ENCODE measurements at places on chromosomes 6 and 20.

GRCh38 chr6:4021854-4022695 is 56.9 kb downstream of the FAM217A start:
- DNase-seq: no peak

GRCh38 chr6:119283979-119284545 is 65.5 kb downstream of the MAN1A1 start:
- no peak for DNase-seq

GRCh38 chr6:33420491-33421343 is 852 bp downstream of the SYNGAP1 start:
- DNase-seq: no peak

DNA sequence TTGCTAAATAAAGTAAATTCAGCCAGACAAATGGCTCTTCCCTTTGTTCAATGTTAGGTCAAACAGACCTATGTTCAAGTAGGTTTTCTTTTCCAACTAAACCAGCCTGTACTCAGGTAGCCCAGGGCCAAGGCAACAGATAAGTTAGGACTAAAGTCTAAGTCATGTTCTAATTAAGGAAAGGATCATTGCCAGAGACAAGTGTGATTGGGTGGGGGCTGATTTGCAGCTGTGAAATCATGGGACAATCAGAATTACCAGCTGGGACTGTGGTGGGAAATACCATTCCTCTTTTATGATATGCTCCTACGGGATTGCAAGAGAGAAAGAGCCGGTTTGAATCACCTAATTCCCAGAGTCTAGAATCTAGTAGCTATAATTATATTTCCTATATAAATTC is 4.2 kb upstream of the FBXO30 start:
- DNase-seq: no peak

- DNase-seq: no peak
Measured at GRCh38 chr20:24106150-24106800, 117.7 kb upstream of the GGTLC1 start.

DNA sequence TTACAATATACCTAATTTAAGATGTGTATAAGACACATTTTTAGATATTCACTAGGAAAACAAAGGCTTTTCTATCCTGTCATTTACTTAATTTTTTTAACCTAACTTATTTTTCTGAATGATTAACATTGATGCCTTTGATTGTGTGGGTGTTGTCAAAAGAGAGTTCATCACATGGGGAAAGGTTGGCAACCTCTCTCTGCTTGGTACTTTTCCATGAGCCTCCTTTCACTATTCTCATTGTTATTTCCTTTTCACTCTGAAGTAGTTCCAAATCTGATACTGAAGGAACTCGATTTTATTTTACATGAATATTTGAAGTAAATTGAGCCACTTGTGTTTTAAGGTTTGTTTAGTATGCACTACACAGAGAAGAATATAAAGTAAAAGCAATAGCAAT is 35.9 kb downstream of the TPD52L1 start:
- no peak for DNase-seq

DNA sequence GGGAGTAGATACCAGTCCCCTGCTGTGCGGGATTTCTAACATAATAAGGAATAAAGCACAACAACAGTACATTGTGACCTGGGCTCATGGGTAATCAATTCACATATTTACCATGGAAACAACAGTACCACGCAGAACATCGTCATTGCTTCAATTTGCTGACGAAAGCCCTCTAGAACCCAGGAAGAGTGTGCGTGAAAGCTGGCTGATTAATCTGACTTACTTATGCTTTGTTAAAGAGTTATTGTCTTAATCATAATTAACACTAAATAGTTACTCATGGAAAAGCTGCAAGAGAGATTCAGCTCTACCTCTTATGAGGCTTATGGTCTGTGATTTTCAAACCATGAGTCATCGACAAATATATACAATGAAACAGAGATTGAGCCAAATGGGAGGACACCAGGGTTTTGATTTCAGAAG is 644.3 kb upstream of the AGPAT4 start:
- DNase-seq: no peak

DNA sequence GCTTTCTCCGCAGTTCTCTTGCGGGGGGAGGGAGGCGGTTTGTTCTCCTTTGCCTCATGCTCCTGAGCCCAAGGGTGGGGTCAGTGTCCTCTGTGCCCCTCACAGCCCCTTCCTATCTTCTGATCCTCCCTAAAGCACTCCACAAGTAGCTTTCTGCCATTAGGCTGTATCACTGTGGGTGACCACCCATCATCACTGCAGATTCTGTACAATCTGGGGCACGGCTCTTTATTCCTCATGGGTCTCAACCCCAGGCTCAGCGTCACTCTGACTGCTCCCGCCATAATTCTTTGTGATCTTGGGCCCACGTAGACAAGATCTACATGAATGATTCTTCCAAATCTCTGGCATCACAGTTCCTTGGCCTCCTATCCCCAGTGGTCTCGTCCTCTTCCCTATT is 10.5 kb downstream of the NCR2 start:
- no peak for DNase-seq

GRCh38 chr6:132814716-132815570 is 574 bp downstream of the RPS12 start:
- no peak for DNase-seq

DNA sequence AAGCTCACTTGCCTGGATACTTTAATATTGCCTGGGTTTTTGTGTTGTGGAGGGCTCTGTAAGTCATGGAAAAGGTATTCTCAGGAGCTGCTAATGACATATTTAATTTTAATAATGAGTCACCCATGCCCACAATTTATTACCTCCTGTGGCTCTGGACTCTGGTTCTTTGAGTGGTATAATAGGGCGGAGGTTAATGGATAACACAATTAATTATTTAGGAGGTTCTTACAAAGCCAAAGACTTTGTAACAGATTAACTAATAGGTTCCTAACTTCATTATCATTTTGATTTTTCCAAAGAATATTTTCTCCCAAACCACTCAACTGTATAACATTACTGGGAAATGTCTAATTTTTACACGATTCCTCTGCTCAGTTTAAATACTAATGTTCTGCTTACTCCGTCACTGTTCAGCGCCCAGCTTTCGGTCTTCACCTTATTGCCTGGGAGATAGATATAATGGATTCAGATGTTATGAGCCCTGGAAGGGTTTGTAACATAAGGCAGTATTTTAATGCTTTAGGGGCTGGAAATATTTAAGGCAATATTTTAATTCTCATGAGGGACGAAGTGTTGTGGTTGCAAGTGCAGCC is 29.4 kb downstream of the PHACTR3 start:
- DNase-seq: no peak

GRCh38 chr20:7829776-7830175 is 110.5 kb downstream of the HAO1 start:
- no peak for DNase-seq

GRCh38 chr6:134162932-134163331 is 110.5 kb upstream of the SLC2A12 start:
- no peak for DNase-seq

- DNase-seq: no peak
Measured at GRCh38 chr6:21331235-21331634, 262.3 kb upstream of the SOX4 start.

DNA sequence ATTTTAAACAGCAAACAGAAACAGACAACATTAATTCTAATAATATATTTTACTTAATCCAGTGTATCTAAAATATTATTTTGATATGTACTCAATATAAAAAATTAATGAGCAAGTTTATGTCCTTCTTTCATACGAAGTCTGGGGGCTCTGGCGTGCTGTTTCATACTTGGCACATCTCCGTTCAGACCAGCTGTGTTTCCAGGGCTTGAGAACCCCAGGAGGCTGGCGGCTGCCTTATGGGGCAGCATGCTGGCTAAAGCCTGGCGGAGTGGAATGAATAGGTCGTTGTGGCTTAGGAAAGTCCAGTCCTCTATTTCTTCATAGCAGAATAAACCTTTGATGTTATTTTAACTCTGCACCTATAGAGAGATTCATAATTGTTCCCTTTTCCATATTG is 43.3 kb downstream of the DUSP22 start:
- no peak for DNase-seq

- DNase-seq: no peak
Measured at GRCh38 chr6:57216235-57217101, 5.6 kb downstream of the RAB23 start.

Data from neuronal stem cell (in vitro differentiated cells).